ENCODE measurements at places on chromosomes 5 and 9.

DNA sequence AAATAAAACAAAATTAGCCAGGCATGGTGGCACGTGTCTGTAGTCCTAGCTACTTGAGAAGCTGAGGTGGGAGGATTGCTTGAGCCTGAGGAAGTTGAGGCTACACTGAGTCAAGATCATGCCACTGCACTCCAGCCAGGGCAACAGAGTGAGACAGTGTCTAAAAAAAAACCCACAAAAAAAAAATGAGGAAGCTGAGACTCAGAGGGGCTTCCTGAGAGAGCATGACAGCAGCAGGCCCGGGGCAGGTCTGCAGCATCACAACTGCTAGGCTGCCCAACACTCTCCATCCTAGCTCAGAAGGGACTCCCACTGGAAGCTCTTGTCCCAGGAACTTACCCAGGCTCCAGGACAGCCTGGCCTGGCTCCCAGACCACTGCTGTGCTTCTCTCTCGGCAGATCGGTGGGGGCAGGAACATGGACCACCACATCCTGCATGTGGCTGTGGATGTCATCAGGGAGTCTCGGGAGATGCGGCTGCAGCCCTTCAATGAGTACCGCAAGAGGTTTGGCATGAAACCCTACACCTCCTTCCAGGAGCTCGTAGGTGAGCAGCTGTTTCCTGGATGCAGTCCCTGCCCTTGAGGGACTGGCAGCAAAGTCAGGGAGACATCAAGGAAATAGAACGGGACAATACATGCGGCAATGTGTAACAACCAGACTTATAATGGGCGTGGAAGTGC is 19.1 kb downstream of the PTGS1 start:
- H3K4me1 ChIP-seq, result peaks cover 27% of the 10 kb centered on the region
- H3K27ac ChIP-seq, result peak overlapping the region; percentile 6

DNA sequence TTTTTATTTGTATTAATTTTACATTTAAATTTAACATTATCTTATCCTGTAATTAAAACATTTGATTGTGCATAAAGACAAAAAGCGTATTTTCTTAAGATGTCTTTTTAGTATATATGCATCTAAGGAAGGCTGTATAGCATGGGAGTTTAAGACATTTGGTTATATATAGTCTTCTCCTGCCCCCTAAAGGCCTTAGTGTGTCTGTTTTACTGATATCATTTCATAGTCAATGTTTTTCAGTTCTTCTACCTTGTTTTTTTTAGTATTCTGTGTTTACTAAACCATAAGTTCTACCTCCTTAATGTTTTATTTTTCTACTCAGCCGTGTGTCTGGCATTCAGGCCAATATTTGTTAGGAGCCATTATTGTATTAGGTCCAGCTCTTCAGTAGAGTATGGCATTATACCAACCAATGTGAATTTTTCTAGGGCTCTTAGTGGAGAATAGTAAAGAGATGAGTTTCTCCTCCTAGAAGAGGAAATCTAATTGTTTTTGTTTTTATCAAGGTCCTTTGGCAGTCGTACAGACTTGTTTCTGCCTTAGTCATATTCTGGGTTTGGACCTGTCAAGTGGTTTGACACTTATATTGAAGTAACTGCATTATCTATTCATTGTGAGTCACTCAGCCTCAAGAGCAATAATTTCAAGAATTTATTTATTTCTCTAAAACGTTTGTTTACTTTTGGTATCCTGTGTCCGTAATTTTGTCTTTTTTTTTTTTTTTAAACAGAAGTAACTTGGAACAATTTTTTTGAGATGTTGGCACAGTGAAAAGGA is 74.8 kb downstream of the SLF1 start:
- H3K36me3 ChIP-seq, result no peaks in the 10 kb centered on the region
- H3K4me3 ChIP-seq, result no peak overlapping the region
- no peaks in the 10 kb centered on the region for H3K27me3 ChIP-seq

GRCh38 chr5:115458416-115458815 is 86.2 kb downstream of the FEM1C start:
- H3K4me3 ChIP-seq, result no peak overlapping the region
- H3K27me3 ChIP-seq, result no peaks in the 10 kb centered on the region
- DNase-seq, result no peak
- peak overlapping the region; percentile 62 for H3K27ac ChIP-seq
- H3K36me3 ChIP-seq, result no peaks in the 10 kb centered on the region

DNA sequence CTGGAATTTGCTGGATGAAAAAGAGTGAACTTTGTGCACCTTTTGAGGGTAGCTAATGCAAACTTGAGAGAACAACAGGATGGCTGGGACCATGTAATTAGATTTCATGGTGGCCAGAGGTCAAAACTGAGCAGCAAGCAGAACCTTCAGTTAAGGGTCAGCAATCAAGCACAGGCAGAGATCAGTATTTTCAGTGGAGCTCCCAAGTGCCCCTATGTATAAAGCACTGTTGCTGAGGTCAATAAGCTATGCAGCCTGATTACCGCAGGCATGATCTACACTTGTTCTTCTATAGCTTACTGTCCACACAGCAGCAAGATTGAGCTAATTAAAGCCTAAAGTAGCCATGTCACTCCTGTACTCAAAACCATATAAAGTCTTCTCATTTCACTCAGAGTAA is 62.1 kb upstream of the TMC1 start:
- no peak overlapping the region for H3K4me3 ChIP-seq
- no peaks in the 10 kb centered on the region for H3K27me3 ChIP-seq
- no peak for DNase-seq

DNA sequence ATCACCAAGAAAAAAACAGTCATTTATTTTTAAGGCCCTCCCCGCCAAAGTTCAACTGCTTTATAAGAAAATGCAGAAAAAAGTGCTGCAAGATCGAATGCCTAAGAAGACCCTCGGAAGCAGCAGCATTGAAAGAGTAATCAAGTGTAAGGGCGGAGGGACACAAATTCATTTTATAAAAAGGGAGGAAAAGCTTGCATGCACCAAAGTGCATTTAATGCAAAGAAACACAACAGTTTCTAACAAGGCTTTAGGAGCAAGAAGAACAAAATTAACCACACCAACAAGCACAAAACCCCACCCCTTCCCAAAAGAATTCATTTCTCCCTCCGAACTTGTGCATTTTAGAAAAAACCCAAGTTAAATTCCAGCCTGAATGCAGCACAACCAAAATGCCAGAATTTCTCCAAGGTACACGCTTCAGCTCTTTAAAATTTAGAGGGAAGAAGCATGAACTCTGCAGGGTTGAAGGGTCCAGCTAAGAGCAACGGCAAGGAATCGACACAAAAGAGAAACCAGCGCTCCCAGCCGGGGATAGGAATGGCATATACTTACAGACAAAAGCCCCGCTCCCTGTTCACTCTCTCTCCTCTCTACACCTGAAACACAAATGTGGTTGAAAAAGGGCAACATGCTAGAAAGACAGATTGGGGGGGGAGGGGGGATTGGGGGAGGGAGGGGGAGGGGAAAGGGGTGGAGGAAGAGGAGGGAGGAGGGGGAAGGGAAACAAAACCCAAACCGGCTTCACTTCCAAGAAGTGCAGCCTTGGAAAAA is at the start of gene NREP:
Gene NREP (minus strand): TSS at position 614 of the 774 bp plus-strand sequence. CDS start 1,422 bp downstream, outside the sequence.
- H3K36me3 ChIP-seq, result no peaks in the 10 kb centered on the region
- peak within 1 kb of the TSS; percentile 95 for H3K27ac ChIP-seq
- H3K4me3 ChIP-seq, result peak within 1 kb of the TSS; percentile 45
- DNase-seq, result peak; percentile 42
- H3K4me1 ChIP-seq, result peaks cover 18% of the 10 kb centered on the region

GRCh38 chr5:158364367-158364766 is 505.4 kb upstream of the CLINT1 start:
- no peaks in the 10 kb centered on the region for H3K27me3 ChIP-seq
- no peak overlapping the region for H3K27ac ChIP-seq
- no peaks in the 10 kb centered on the region for H3K4me1 ChIP-seq
- H3K4me3 ChIP-seq, result no peak overlapping the region
- no peaks in the 10 kb centered on the region for H3K36me3 ChIP-seq

GRCh38 chr9:110155751-110156150 is 52.2 kb downstream of the C9orf152 start:
- H3K4me3 ChIP-seq, result no peak overlapping the region
- H3K36me3 ChIP-seq, result no peaks in the 10 kb centered on the region
- H3K27me3 ChIP-seq, result no peaks in the 10 kb centered on the region
- H3K4me1 ChIP-seq, result peaks cover 55% of the 10 kb centered on the region
- DNase-seq, result no peak

GRCh38 chr5:179733772-179734126 is 1.1 kb downstream of the MAML1 start:
- peaks cover 27% of the 10 kb centered on the region for H3K4me1 ChIP-seq
- H3K4me3 ChIP-seq, result peak overlapping the region; percentile 76
- peak overlapping the region; percentile 99 for H3K27ac ChIP-seq

GRCh38 chr9:134982311-134982710 is 64.6 kb upstream of the FCN1 start:
- no peak for DNase-seq
- no peaks in the 10 kb centered on the region for H3K36me3 ChIP-seq
- H3K4me1 ChIP-seq, result no peaks in the 10 kb centered on the region

DNA sequence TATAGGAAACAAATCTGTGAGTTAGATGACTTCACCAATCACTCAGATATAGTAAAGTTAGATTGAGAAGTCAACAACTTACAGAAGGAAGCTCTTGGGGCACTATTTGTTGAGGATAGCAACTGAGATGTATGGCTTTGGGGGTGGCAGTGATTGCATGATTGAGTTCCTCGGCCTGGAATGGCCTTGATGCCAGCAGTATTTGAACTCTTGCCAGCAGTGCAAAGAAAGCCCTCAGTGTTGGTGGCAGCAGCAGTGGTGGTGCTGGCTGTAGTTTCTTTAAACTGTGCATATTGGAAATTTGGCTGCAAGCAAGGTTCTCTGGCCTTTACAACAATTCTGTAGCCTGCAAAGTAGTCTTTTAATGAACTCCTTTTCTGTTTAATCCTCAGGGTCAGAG is 41.4 kb upstream of the PJA2 start:
- H3K27ac ChIP-seq, result no peak overlapping the region
- H3K36me3 ChIP-seq, result no peaks in the 10 kb centered on the region
- H3K4me1 ChIP-seq, result peaks cover 8% of the 10 kb centered on the region
- H3K27me3 ChIP-seq, result no peaks in the 10 kb centered on the region
- no peak for DNase-seq
- no peak overlapping the region for H3K4me3 ChIP-seq

DNA sequence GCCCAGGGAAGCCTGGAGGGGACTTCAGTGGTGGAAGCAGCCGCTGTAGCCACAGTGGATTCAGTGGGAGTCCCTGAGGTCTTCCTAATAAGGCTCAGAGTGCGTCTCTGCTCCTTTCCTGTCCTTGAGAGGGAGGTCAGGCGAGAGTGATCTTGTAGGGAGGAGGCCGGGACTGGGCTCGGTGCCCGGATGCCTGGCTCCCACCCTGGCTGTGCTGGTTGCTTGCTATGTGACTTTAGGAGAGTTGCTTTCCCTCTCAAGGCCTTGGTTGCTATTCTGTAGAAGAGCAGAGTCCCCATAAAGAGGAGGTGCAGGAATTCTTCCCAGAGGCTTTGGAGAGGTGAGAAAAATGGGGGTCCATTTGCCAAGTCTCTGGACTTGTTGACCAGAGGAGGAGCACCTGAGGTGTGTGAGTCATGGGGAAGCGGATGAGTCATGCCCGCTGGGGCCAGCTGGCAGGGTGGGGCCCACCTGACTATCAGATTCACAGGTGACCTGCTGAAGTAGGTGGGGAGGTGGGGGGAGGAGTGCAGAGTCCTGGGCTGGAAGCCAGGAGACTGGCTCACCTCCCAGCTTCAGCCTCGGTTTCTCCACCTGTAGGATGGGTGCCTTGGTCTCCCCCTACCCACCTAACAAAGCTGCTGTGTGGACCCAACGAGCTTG is 13.8 kb downstream of the GSN start:
- H3K27ac ChIP-seq, result peak overlapping the region; percentile 98
- no peak overlapping the region for H3K4me3 ChIP-seq
- no peaks in the 10 kb centered on the region for H3K36me3 ChIP-seq
- H3K4me1 ChIP-seq, result peaks cover 99% of the 10 kb centered on the region

- no peaks in the 10 kb centered on the region for H3K36me3 ChIP-seq
- no peak overlapping the region for H3K4me3 ChIP-seq
- no peaks in the 10 kb centered on the region for H3K27me3 ChIP-seq
Observed at GRCh38 chr5:5792106-5792505, 369.6 kb downstream of the ICE1 start.

GRCh38 chr9:127973169-127974000 is 7.4 kb downstream of the EEIG1 start:
- no peaks in the 10 kb centered on the region for H3K27me3 ChIP-seq
- no peak overlapping the region for H3K4me3 ChIP-seq
- no peaks in the 10 kb centered on the region for H3K36me3 ChIP-seq

DNA sequence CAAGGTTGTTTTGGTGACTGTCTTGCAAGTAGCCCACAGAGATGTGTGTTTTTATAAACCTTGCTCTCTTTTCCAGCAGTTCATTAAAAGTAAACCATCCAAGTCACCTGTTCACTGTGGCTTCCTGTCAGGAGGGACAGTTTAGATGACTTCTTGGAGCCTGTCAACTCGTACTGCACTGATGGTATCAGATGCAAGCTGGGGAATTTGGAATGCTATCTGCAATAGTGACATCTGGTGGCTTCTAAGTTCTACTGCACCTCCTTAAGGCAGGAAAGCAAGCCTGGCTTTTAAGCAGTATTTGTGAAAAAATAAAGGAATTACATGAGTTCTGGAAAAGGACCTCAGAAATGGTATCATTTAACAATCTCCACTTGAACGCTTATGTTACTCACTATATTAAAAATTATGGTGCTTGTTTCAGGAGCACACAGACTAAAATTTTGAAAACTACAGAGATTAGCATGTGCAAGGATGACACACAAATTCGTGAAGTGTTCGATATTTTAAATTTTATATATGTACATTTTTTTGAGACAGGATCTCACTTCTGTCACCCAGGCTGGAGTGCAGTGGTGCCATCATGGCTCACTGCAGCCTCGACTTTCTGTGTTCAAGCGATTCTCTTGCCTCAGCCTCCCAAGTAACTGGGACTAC is 164.0 kb downstream of the TTC39B start:
- H3K36me3 ChIP-seq, result no peaks in the 10 kb centered on the region
- no peaks in the 10 kb centered on the region for H3K27me3 ChIP-seq
- no peak for DNase-seq
- H3K27ac ChIP-seq, result no peak overlapping the region
- H3K4me3 ChIP-seq, result no peak overlapping the region

GRCh38 chr9:70474413-70474812 is 60.0 kb upstream of the KLF9 start:
- H3K27me3 ChIP-seq, result no peaks in the 10 kb centered on the region
- H3K4me1 ChIP-seq, result peaks cover 66% of the 10 kb centered on the region
- no peaks in the 10 kb centered on the region for H3K36me3 ChIP-seq
- no peak overlapping the region for H3K4me3 ChIP-seq
- DNase-seq, result no peak

- DNase-seq, result no peak
- no peaks in the 10 kb centered on the region for H3K4me1 ChIP-seq
- H3K27ac ChIP-seq, result no peak overlapping the region
- H3K27me3 ChIP-seq, result no peaks in the 10 kb centered on the region
- H3K4me3 ChIP-seq, result no peak overlapping the region
- H3K36me3 ChIP-seq, result no peaks in the 10 kb centered on the region
Observed at GRCh38 chr5:68067291-68067690, 148.3 kb upstream of the PIK3R1 start.

GRCh38 chr5:145483212-145483611 is 351.9 kb downstream of the PRELID2 start:
- no peak overlapping the region for H3K27ac ChIP-seq
- no peaks in the 10 kb centered on the region for H3K27me3 ChIP-seq
- H3K4me3 ChIP-seq, result no peak overlapping the region
- H3K4me1 ChIP-seq, result no peaks in the 10 kb centered on the region
- H3K36me3 ChIP-seq, result no peaks in the 10 kb centered on the region

- no peak for DNase-seq
- no peak overlapping the region for H3K4me3 ChIP-seq
- H3K27ac ChIP-seq, result no peak overlapping the region
- H3K4me1 ChIP-seq, result no peaks in the 10 kb centered on the region
- no peaks in the 10 kb centered on the region for H3K36me3 ChIP-seq
Observed at GRCh38 chr9:103988821-103989220, 105.3 kb upstream of the SMC2 start.

All from transverse colon (tissue), 4 donors.